ENCODE measurements at places on chromosomes 1 and 21. TPM values are rescaled to one million over a fixed set of nuclear protein-coding genes. Genes with fewer than 3 reads are reported as not detected.

- no peak for DNase-seq
These were observed 48.3 kb upstream of the CAPZB start for GRCh38 chr1:19533626-19534025.

- no peak for DNase-seq
These were observed 751 bp downstream of the STUM start for GRCh38 chr1:226549094-226549936.

Gene FAAH
- total RNA-seq: 0.69 TPM

Gene CADM3
- 0.47 TPM for total RNA-seq

Gene PLK3
- 9.5 TPM for total RNA-seq

Gene KRTAP19-3
- not detected for total RNA-seq

Gene OR10J4
- total RNA-seq: not detected

Gene IL10
- not detected for total RNA-seq

Gene SPRR5
- total RNA-seq: not detected

Gene CFHR3
- not detected for total RNA-seq

- DNase-seq: no peak
These were observed 258.5 kb downstream of the BACH1 start for GRCh38 chr21:29557200-29557599.

Gene EPHB2
- total RNA-seq: 26.7 TPM

DNA sequence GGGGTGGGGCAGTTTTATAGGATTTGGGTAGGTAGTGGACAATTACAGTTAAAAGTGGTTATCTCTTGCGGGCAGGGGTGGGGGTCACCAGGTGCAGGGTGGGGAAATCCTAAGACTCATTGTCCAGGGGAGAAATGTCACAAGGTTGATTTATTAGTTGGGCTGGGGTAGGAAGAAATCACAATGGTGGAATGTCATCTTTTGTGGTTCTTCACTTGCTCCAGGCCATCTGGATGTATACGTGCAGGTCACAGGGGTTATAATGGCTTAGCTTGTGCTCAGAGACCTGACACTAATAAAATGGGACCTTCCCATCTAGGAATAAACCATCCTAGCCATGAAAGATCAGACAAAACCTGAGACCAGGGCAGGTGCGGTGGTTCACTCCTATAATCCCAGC lies 11.5 kb downstream of the TEX46 start:
- peak; percentile 31 for DNase-seq

Gene PHC2
- total RNA-seq: 128 TPM

DNA sequence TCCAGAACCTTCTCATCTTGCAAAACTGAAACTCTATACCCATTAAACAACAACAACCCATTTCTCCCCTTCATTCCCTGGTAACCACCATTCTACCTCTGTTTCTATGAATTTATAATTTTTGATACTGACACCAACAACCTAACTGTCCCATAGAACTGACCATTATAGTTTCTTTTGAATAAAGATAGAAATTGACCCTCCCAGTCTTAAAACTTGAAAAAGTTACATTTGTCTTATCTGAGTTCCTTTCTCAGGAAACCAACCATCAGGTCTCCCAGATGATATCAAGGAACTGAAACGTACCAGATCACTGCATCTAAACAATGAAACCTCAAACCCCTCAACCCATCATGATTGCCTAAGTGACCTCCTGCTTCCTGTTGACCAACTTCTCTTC lies 27.1 kb downstream of the RNF115 start:
- no peak for DNase-seq

DNA sequence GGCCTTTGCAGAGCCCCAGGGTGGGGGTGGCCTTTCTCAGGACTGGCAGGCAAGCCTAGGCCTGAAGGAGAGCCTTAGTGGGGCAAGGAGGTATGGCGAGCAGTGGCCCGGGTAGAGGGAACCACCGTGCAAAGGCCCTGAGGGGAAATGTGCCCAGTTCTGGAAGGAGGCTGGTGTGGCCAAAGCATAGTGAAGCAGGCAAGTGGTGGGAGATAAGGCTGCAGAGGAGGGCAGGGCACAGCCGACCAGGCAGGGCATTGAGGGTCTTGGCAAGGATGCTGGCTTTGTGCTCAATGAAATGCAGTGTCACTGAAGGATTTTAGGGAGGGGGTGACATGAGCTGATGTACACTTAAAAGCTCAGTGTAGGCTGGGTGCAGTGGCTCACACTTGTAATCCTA lies 22.8 kb downstream of the MROH7 start:
- no peak for DNase-seq

Gene IGSF9
- 0.25 TPM for total RNA-seq

Gene SPATA21
- total RNA-seq: 0.02 TPM

GRCh38 chr1:10228528-10228927 lies 18.2 kb downstream of the KIF1B start:
- DNase-seq: no peak

Gene MYCL
- total RNA-seq: not detected

DNA sequence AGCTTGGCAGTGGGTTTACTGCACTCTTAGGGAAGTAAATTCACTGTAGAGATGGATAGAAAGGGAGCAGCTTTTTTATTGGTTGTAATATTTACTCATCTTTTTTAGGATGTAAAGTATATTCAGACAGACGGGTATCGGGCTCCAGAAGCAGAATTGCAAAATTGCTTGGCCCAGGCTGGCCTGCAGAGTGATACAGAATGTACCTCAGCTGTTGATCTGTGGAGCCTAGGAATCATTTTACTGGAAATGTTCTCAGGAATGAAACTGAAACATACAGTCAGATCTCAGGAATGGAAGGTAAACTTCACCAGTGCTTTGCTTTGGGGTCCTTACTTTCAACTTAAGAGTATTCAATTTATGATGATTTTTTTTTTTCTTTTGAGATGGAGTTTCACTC lies 3.2 kb downstream of the UHMK1 start:
- DNase-seq: no peak

- DNase-seq: peak; percentile 20
These were observed 3.8 kb downstream of the ZNF672 start for GRCh38 chr1:248841702-248842395.

DNA sequence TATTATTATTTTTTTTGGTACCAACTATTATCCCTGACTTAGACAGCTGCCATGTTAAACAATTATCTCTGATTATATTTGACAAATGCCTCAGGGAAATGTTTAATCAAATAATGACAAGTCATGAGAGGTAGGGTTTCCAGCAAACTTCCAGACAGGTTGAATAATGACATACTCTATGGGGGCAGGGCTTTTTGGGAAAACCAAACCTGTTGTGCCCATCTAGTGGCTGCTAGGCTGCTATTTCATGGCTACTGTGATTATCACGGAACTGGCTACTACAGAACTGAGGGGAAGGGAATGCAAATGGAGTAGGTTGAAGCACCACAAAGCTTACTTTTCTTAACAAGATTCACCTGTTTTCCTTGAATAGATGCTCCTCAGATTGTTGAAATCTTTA lies 77.6 kb downstream of the DUSP10 start:
- DNase-seq: no peak

DNA sequence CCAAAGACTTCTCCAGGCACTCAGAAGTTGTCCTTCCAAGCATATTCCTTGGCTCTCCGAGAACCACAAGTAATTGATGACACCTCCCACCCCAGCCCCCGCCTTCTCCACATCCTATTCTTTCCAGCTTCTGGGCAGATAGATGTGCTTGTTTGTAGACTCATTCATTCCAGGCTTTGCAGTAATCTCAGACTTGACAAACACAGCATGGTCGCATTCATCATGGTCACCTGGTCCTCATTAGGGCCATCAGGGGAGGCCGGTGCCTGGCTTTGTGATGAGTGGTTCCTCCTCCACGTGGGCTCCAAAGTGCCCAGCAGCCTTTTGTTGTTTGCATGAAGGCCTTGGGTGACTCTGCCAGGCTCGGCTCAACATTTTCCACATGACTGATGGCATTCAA lies 28.5 kb upstream of the KCNE2 start:
- DNase-seq: peak; percentile 24

DNA sequence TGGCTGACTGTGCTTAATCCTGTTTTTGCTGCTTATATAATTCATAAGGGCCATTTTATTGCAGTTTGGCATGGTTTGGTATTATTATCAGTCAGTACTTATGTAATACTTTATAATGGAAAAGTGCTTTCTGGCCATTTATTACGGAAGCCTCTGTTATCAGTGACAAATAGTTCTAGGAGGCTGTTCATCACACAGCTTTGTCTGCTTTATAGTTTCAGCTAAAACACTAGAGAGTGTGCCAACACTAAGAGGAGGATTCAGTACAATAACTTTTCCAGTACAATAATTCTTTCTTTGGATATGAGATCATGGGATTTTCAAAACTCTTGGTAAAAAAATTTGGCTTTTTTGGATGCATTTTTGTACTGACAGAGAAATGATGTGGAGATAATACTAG lies 102.9 kb upstream of the PTGFR start:
- DNase-seq: no peak

DNA sequence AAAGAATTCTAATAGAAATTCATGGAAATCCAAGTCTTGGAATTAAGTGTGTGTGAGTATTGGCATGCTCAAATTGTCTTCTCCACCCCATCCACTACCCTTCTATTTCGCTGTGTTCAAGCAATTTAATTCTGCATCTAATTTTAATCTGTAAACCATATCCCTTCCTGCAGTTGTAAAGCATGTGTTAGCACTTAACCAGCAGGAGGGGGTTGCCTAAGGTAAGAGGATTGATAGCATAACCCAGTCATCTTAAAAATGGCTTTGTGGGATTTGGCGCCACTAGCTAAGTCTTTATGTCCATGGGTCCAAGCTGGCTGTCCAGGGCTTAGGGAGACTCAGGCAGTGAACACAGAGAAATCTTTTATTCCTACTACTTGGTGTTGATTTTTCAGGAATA lies 210.3 kb downstream of the PTPRC start:
- DNase-seq: peak; percentile 12

- peak; percentile 2 for DNase-seq
These were observed 58.8 kb upstream of the C1orf115 start for GRCh38 chr1:220631238-220631815.

Gene ETV3L
- not detected for total RNA-seq

DNA sequence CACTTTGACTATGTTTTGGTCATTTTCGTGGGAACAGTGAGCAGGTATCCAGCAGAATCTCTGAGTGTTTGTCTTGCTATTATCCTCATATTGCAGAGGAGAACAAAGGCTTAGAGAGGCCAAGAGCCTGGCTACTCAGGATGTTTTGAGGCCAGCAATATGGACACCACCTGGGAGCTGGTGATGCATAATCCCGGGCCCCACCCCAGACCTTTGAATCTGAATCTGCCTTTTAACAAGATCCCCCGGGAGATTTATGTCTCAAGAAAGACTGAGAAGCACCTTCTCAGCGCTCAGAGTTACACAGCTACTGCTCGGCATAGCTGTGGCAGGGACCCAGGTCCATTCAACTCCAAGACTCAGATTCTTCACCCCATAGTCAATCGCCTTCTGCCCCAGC lies 72.8 kb downstream of the PTPRU start:
- DNase-seq: no peak

DNA sequence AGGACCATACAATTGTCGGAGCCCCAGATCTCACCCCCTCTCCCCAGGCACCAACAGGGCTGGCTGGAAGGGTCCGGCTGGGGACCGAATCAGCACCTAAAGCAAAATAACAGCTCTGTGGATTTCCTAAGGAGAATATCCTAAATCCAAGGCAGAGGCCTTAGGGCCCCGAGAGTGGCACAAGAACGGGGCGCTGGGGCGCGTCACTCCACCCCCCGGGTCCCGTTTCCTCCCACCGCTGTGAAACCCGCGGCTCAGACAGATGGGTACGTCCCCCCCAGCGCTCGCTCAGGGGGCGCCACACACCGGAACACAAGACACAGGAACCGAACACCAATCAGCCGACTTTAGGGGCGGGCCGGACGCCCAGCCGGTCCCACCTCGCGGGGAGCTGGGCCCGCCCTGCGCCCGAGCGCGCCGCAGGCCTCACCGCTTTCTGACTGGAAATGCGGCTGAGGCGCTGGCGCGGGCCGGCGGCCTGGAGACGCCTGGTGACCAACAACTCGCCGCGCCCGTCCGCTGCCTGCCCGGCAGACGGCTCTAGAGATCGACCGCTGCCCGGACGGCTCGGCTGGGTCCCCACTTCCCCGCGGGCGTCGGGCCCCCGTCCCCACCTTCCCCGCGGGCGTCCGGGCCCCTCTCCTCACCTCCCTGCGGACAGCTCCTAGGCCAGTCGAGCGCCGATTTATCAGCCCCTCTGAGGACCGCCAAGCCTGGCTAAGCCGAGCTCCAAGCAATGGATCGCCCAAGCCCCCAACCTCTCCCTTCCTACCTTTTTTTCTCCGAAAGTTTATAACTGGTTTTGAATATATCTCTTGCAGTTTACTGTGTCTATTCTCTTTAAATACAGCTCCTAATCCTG lies at the start of gene HFM1:
HFM1 (minus strand) TSS at position 687 of the 862 bp plus-strand sequence. CDS start 3,755 bp downstream, outside the sequence.
- peak; percentile 57 for DNase-seq

Gene GBP4
- total RNA-seq: 22.2 TPM

All from M059J (cell line).